ENCODE measurements at places on chromosomes 13 and 19.

DNA sequence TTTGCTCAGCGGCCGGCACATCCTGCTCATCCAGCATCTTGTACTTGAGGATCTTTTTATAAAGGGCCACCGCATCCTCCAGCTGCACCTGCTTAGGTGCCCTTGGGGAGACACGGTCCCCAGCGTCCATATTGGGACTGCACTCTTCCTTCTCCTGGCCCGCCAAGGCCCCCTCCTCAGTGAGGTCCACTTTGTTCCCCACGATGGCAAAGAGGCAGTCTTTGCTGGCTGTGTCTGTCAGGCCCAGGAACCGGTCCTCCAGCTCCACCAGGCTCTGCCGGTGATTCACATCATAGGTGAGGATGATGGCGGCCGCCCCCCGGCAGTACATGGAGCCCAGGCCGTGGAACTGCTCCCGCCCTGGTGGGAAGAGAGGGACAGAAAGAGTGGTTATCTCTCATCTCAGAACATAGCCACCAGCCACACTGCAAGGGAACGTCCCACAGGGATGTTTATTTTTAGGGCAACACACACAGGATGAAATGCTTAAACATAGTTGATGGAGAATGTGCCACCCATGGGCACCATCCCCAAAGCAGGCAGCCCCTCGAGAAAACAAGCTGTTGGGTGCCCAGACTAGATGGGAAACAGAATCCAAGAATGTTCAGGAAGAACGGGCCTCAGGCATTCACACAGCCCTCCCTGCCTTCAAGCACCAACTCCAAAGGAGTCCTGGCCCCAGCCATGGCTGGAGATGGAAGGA is 37.5 kb downstream of the RAB20 start:
- DNase-seq, result no peak

GRCh38 chr13:45542878-45543277 is 72.7 kb downstream of the ERICH6B start:
- no peak for DNase-seq

DNA sequence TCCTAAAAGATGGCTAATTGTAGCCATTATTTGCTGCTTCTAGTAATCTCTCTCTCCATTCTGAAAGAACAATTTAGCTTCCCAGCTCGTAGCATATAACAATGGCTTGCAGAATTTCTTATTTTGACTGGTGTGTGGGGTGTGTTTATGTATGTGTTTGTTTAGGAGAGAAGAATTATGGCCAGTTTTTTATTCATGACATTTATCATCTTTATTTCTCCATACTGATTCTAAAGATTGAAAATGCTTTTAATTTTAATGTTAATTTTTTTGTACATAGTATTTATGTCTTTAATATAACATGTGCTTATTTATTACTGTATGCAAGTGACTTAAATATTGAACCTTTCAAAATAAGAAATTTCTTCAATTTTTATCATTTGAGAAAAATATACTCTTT is 115.8 kb upstream of the TMTC4 start:
- DNase-seq, result no peak

- DNase-seq, result no peak
Observed at GRCh38 chr13:111187960-111188541, 72.9 kb downstream of the ARHGEF7 start.

DNA sequence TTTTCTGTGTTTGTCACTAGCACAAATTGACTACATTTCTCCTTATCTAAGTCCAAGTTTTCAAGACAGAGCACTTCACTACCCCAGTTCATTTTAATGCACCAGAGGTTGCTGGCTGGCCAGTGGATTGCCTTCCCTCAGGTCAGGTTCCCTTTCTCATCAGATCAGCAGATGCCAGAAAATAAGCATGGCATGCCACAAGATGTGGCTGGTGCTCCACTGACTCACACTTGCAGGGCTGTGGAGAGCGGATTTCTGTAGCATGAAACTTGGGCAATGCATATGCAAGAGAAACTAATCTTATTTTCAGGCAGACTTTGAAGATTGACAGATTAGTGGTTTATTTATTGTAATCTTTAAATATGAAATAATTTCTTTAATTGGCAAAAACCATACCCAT is 79.5 kb downstream of the RUBCNL start:
- DNase-seq, result no peak

GRCh38 chr19:14370169-14370939 is 10.9 kb upstream of the ADGRE5 start:
- no peak for DNase-seq

DNA sequence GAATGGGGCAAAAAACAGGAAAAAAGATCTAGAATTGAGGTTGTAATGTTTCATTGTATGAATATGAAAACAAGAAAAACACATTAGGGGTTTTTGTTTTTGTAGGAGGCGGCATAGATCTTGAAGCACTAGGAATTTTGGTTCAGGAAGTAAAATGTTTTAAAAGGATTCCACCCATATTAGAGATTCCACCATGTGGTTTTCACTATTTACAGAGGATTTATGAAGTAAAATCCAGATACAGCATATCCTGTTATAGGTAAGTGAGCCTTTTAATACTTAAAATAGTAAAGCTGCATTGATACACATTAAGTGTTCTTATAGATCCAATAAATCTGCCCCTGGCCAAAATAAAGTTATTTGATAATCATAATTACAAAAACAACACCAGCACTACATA is 61.4 kb downstream of the MICU2 start:
- no peak for DNase-seq

DNA sequence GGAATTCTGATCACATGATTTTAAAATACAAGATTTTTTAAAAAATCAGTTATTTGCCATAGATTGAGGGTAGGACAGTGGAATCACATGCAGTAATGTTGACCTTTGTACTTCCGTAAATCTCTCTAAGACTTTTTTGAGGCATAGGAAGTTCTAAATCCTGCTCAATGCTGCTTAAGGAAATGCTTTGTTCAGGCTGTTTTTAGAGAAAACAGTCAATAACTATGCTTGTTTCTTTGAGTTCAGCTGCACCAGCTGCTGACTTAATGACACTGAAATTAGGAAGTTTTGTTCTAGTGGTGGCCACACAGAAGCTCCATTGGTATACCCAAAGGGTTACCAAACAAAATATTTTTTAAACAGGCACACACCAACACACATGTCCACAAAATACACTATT is 60.9 kb downstream of the KLF12 start:
- DNase-seq, result no peak

GRCh38 chr13:23766939-23767338 is 122.3 kb downstream of the MIPEP start:
- DNase-seq, result no peak

GRCh38 chr13:75422028-75422427 is 59.9 kb downstream of the TBC1D4 start:
- DNase-seq, result no peak

DNA sequence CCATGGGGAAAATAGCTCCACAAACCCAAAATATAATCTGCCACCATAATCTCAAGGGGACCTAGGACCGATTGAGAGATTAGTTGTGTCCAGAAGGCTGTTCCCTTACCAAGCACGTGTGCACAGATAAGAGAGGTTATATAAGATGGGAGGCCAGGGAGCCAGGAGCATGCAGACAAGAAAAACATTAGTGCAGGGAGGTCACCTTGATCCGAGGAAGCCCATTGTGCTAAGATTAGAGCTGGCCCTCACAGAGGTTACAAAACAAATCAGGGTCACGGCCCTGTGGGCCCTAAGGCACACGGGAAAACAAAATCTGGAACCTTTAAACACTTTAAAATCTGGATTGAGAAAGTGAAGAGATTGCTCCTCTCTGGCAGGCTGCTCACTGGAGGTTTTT is 37.7 kb downstream of the RGCC start:
- DNase-seq, result no peak

DNA sequence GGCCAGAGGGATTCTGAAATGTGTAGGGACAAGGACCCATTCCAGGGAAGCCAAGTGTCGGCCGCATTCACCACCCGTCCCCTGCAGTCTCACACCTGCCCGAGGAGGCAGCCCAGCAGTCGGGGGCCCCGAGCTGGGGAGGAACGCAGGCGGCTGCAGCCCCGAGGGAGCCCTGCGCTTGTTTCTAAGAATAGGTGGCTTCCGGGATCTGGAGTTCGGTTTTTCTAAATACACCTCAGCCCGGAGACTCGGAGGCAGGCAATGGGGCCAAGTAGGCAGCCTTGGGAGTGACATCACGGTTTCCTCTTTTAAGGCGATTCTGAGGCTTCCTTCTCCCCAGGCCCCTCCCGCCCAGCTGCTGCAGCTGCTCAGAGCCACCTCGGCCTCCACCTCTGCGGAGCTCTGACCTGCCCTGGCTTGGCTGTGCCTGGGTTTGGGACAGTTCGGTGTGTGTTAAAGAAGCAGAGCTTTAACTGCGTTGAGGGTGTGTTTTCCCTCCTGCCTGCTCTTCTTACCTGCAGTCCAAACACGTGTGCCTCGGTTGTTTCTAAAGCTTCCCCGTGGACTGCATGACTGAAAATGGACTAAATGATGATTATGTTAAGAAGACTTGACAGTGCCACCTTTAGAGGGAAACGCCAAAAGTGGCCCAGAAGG is 80.5 kb downstream of the COL4A2 start:
- no peak for DNase-seq

- no peak for DNase-seq
Observed at GRCh38 chr19:28330831-28331230, 882.1 kb downstream of the UQCRFS1 start.

DNA sequence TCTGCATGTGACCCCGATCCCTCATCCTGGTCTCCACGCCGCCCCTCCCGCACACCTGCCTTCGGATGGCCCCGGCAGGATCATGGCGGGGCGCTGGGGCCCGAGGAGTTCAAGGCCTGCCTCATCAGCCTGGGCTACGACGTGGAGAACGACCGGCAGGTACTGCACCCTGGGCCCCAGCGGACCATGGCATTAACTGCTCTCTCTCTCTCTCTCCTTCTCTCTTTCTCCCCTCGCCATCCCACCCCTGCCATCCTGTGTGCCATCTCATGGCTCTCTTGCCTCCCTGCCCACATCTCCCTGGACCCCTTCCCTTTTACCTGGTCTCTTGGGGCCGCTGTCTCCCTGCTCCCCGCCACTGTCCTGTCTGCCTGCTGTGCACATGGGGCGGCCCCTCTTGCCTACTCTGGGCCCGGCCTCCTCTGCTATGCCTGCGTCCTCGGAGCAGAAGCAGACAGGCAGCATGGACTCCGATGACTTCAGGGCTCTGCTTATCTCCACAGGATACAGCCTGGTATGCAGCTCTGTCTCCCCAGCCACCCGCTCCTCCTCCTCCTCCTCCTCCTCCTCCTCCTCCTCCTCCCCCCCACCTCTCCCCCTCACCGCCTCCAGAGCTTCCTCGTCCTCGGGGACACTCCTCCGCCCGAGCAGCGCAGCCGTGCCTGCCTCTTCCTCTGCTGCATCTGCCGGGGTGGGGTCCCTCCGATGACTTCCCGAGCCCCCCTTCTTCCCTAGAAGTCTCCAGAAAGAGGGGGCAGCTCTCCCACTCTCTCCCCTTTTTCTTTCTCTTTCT is 16.2 kb downstream of the CAPN12 start:
- DNase-seq, result peak; percentile 35

DNA sequence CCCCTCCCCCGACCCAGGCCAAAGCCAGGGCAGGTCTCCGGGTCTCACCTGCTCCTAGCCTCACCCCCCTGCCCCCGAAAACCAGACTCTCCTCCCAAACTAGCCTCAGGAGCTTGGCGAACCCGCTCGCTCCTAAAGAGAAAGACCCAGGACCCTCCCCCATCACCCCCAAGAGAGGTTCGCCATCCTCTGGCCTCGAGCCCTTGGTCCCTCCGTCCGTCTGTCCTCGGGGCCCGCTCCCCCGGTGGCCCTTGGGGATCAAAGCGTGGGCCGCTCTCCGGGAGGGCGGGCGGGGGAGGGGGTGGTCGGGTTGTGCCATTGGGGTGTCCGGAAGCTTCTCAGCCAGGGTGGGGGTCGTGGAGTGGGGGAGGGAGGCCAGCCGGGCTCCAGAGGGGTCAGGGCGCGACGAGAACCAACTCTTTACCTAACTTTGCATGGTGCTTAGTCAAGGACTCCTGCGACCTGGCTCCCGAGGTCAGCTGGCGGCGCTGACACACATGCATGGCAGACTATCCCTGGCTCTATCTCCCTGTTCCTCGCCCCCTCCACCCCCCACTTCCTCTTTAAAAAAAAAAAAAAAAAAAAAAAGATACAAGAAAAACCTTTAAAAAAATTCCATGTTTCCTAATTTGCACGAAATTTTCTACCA is 15.6 kb downstream of the SMIM24 start:
- no peak for DNase-seq

GRCh38 chr19:5526691-5527090 is 41.1 kb downstream of the TINCR start:
- DNase-seq, result no peak

DNA sequence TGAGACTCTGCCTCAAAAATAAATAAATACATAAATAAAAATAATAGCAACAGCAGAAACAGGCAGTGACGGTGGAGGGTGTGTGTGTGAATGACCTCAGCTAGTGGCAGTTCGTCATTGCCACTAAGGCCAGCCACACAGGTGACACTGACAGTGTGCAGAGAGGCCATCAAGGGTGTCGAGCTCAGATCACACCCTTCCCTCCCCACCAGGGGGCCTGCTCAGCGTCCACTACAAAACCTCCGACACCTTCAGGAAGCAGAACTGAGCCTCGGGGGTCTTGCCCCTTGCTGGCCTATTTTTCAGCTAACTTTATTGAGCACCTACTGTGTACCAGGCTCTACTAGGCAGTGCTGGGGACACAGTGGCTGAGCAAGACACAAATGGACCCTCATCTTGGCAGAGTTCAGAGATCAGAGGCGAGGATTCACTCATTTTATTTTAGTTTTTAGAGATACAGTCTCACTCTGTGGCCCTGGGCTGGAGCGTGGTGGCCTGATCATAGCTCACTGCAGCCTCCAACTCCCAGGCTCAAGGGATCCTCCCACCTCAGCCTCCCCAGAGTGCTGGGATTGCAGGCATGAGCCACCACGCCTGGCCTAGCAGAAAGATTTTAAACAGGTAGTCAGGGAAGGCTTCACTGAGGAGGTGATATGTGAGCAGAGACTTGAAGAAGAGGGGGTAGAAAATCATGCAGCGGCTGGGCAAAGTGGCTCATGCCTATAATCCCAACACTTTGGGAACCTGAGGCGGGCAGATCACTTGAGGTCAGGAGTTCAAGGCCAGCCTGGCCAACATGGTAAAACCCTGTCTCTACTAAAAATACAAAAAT is 30.3 kb upstream of the SEMA6B start:
- peak; percentile 31 for DNase-seq

- DNase-seq, result no peak
Observed at GRCh38 chr13:69485991-69486592, 621.5 kb upstream of the ATXN8OS start.

DNA sequence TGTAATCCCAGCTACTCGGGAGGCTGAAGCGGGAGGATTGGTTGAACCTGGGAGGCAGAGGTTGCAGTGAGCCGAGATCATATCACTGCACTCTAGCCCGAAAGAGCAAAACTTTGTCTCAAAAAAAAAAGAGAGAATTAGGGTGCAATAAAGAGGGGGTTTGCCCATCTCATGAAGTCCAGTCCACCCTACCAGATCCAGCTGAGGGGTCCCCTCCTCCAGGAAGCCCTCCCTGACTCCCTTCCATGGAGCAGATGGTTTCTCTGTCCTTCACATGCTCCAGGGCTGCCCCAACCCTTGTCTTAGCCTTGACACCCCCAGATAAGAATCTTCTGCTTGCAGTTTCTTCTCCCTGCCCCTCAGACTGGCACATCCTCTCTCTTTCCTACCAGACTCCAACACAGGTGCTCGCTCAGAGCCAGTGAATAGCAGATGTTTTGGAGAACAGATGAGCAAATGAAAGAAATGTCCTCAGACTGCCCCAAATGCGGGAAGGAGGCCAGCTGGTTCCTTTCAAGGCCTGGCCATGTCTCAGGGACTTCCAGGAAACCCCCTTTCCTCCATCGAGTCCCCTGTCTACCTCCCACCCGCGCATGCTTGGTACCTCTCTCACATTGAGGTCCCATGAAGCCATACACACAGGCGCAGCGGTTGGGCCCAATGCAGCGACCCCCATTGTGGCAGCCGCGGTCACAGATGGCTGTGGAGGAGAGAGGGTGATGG is 5.0 kb downstream of the FBN3 start:
- DNase-seq, result no peak

GRCh38 chr13:84497613-84498012 is 615.3 kb upstream of the SLITRK1 start:
- no peak for DNase-seq

Data from erythroblast (primary cell).